ENCODE measurements at places on chromosomes 4 and X.

- DNase-seq = no peak
Observed at GRCh38 chrX:123256378-123256777, 72.3 kb downstream of the GRIA3 start.

- DNase-seq = no peak
Observed at GRCh38 chr4:124183926-124184325, 528.6 kb downstream of the ANKRD50 start.

DNA sequence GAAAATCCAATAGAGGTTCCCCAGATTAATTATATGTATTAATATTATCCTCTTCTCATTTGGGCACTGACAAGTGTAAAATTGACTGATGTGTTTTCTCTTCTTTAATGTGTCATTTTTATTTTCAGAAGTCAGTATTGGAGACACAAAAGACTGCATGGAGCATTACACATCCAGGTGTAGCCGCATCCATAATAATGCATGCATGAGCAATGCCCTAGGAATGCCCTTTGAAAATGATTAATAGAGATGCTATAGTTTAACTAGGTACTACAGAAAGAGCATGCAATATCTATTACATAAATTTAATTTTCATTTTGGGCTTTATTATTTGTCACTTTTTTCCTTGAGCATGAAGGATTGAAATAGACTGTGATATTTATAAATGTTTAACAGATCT is 509.9 kb downstream of the SPOCK3 start:
- no peak for DNase-seq

GRCh38 chr4:177455561-177455970 is 13.3 kb upstream of the AGA start:
- peak; percentile 46 for DNase-seq

DNA sequence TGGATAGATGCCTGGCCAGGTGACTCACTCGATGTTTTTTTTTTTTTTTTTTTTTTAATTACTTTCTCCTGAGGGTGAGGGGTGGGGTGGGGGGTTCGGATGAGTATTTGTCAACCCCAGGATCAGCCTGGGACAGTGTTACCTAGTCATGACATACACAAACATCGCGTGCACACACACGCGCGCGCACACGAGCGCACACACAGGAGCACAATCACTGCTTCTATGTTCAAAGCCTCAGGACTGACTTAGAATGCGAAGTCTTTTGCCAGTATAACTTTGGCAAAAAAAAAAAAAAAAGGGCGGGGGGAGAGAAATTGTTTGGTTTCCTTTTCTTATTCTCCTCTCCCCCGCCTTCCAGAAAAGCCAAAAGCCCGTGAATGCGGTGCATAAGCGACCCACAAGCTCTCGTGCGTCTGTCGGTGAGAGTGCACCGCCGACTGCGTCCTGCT is 115.0 kb upstream of the TEX13C start:
- DNase-seq = no peak

DNA sequence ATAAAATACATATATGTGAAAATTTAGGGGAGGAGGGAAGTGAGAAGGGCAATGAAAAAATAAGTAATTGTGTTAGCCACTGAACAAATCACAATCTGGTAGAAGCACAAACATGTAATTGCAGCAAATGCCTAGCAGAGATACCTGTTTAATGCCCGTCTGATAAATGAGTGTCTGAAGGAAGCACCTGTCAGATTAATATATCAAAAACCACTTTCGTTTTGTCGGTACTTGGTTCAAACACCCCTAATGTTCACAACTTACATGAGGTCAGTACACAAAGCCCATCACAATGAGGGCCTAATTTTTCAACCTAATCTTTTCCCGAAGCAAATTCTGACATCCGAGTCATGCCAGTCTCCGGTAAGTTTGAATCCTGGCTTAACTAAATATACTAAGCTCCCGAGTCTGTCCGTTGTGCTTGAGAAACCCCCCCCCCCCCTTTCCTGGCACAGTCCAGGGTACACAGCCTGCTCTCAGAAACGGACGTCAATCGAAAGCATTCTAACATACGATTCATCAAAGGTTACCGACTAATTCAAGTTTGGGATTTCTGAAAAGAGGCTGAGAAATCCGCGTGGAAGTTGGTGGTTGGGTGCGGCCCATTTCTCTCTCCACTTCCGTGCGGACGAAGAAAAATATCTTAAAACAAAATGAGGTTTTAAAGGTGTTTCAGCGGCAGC is 758 bp downstream of the SDAD1 start:
- no peak for DNase-seq

DNA sequence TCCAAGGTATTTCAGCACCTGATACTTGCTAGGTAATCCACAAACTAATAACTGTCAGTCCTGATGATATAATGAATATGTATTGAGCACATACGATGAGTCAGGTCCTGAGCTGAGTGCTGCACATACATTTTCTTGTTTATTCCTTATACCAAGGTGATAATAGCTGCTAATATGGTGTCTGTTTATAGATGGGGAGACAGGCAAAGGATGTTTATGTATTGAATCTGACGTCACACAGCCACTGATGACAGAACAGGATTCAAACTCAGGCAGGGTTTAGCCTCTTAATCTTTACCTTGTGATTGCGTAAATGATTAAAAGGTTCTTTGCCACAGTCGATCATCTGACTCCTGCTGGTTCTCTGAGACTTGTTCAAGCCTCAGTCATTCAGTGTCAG is 609.9 kb upstream of the CPEB2 start:
- no peak for DNase-seq

- no peak for DNase-seq
Observed at GRCh38 chr4:6204871-6205566, 4.7 kb upstream of the JAKMIP1 start.

Measured in DMS 273 treated with DMSO at 0.1 percent for 48 hours (cell line).